Frontal cortex (tissue), 4 donors: ENCODE measurements at places on chromosomes 4 and X.

- DNase-seq = no peak
Observed at GRCh38 chr4:138967313-138967712, 48.3 kb upstream of the NOCT start.

GRCh38 chrX:7680181-7680580 is 162.8 kb upstream of the VCX start:
- no peak for DNase-seq

GRCh38 chr4:991451-992296 is 1.5 kb downstream of the SLC26A1 start:
- no peak for DNase-seq

- no peak for DNase-seq
Observed at GRCh38 chr4:121377076-121377475, 3.7 kb downstream of the QRFPR start.

- DNase-seq = no peak
Observed at GRCh38 chr4:148060264-148061140, 328.6 kb downstream of the ARHGAP10 start.

DNA sequence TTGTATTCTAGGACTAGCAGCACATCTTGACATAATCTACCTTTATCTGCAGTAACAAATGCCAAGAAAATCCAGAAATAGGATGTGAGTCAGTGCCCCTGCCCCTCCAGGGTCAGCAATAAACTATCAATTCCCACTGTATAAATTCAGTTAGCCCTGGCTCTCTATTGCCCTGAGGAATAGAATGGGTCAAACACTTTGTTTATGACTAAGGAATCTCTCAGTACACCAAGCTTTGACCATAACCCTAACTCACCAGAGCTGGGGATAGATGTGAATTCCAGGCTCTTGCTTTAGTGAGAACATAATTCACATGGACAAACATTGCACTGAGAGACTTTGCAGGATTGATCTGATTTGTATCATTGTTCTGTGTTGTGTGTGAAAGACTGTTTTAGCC is 82.3 kb downstream of the CXXC4 start:
- DNase-seq = no peak

DNA sequence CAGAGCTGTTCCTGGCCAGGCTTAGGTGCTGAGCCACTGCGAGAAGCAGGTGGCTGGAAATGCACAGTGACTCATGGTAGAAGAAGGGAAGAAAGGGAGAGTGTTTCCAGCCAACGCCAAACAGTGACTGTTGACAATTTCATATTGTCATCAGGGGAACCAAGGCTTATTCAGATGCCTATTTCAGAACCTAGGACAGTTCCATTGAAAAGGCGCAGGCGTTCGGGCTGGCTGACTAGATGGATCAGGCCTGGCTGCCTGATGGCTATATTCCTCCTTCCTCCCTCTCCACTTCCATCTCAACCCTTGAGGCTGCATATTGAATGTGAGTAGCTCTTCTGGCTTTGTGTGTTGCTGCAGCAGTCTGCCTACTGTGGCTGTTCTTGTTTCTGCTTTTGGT is 73.0 kb upstream of the FRMPD4 start:
- no peak for DNase-seq

DNA sequence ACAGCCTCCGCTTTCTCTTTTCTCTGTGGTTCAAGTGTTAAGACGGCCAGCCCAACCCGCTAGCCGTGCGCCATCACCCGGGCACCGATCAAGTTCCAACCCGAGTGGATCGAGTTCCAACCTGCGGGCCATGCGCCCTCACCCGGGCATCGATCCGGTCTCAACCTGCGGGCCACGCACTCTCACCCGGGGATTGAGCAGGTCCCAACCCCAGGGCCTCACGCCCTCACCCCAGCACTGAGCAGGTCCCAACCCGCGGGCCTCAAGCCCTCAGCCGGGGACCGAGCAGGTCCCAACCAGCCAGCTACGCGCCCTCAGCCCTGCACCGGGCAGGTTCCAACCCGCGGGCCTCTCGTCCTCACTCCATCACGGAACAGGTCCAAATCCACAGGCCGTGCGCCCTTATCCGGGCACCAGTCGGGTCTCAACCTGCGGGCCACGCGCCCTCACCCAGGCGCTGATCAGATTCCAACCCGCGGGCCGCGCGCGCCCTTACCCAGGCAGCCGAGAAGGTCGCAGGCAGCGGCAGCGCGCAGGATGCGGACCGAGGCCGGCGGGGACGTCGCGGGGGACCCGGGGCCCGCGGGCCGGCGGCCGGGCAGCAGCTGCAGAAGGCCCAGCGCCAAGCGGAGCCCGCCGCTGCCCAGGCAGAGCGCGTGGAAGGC is 443 bp downstream of the GPR143 start:
- DNase-seq = no peak

DNA sequence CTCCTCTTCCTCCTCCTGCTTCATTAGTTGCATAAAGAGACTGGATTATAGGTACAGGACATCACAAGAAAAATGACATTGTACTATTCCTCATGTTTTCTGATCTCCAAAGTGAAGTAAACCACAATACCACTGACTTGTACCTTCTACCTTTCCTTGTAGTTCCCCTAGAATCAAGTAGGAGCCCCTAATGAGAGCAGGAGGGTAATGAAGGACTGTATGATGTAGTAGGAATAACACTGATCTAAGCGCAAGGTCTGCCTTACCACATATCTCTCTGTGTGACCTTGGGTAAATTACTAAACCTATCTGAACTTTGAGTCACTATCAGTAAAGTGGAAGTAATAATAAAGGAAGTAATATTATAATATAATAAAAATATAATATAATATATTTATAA is 3.6 kb downstream of the VSIG4 start:
- DNase-seq = no peak

DNA sequence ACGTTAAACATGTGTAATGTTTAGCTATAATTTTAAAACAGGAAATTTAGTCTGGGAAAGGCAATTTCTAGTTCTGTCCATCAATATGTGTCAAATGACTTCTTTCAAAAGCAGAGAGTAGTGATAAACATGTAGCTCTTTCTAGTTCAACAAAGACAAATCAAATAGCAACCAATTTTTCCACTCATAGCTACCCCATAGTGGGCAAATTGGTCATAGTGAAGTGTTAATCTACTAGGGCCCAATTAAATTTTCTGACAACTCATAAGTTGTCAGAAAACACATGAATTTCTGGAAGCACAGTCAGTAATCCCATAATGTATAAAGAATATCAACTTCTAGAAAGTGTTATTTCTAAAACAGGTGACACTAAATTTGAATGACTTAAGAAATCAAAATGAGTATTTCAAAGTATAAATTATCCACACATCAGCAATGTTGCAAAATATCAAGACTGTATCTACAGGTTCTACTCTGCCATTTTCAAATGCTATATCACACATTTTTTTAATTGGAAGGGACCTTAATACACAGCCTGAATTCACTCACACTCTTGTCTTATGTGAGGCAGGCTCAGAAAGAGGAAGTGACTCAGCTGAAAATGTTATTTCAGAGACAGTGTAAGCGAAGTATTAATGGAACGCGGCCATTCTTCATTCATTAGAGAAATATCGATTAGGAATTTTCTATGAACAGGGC is 7.7 kb downstream of the OCIAD2 start:
- no peak for DNase-seq

DNA sequence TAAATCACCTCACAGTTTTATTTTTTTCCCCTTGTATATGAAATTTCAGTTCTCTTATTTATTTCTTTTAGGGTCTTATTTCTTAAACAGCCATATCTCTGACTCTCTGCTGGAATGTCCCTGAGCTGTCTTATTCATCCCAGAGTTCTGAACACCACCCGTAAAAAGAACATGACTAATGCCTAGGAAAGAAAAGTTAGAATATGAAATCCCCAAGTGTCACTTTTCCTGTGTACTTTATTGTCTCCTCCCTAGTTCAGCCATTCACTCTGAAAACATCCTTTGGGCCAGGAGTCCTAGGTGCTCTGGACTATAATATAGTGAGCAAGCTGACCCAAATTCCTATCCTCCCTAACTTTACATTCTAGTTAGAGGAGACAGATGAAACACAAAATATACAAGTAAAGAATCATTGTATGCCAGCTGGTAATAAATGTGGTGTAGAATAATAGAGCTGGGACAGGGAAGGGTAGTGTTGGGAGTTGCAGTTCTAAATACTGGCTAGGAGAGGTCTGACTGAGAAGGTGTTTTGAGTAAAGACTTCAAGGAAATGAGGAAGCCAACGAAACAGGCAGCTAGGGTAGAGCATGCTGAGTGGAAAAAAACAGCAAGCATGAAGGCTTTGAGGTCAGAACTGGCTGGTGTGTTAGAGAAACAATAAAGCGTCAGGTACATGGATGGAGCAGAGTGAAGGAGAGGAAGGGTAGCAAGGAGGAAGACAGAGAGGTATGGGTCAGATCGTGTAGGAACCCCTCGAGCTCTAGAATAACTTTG is 40.6 kb upstream of the FTHL17 start:
- no peak for DNase-seq

GRCh38 chr4:94307231-94307871 is 35.3 kb downstream of the HPGDS start:
- DNase-seq = no peak

- DNase-seq = no peak
Observed at GRCh38 chrX:67673741-67674274, 130.0 kb downstream of the AR start.

- no peak for DNase-seq
Observed at GRCh38 chrX:32804034-32804433, 407.3 kb downstream of the DMD start.

DNA sequence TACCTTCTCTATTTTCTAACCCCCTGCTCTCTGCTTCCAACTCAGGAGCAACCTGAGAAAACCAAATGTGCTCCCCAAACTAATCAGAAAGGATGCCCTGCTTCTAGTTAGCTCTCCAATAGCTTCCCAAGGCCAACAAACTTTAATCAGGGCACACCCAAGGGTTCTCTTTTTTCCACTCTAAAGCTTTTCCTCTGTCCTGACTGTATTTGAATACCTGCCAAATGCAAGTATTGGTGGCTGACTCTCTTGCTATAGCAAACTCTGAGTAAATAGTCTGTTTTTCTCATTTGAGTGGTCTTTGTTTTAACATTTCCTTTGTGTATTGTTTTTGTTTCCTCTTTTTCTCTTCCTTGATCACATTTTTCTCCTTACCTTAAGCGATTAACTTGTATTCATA is 52.5 kb downstream of the GBA3 start:
- no peak for DNase-seq

DNA sequence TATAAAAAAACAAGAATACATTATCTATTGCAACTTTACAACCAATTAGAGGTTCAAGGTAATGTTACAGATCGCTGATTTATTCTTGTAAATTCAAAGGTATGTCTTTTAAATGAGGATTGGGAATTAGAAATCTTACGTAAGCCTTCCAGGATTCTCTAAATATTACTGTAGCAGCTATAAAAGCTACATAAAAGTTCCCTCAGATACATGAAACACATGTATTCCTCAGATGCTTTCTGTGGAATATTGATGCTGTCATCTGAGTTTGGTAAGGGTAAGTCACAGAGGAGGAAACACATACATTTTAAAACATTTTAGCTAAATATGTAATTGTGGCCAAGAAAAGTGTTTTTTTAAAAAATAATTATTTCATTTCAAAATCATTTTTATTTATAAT is 3.4 kb downstream of the AFP start:
- DNase-seq = no peak

- no peak for DNase-seq
Observed at GRCh38 chrX:96861218-96861617, 22.5 kb upstream of the RPA4 start.

GRCh38 chr4:56235011-56235410 is 152.3 kb downstream of the AASDH start:
- no peak for DNase-seq

GRCh38 chr4:25926462-25926861 is 12.4 kb downstream of the SMIM20 start:
- DNase-seq = no peak

DNA sequence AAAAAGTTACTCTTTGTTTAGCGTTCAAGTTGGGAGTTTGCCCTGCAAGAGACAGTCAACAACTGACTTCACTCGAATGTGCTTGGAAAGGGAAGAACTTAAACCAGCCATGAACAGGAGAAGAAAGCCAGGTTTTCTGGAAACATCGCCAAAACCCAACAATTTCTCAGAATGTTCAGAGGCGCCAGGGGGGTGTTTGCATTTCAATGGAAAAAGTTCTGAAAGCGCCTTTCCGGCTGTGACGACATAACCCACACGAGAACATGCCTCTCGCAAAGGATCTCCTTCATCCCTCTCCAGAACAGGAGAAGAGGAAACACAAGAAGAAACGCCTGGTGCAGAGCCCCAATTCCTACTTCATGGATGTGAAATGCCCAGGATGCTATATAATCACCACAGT is 78.1 kb upstream of the ADGRA3 start:
- no peak for DNase-seq

GRCh38 chr4:142480244-142480643 is 365.9 kb downstream of the INPP4B start:
- no peak for DNase-seq

GRCh38 chr4:24795666-24796381 is 451 bp downstream of the SOD3 start:
- no peak for DNase-seq

DNA sequence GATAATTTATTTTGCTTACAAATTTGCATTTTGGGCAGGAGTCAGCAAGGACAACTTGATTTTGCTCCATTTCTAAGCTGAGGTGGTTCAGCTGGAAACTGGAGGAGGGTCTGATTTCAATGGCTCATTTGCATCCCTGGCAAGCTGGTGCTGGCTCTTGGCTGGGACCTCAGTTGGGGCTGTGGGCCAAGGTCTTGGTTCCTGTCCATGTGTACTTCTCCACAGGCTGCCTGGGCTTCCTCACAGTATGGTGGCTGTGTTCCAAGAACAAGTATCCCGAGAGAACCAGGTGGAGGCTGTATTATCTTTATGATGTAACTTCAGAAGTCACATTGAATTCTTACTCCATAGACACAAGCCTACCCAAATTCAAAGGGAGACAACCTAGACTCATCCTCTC is 77.0 kb upstream of the STX18 start:
- no peak for DNase-seq

GRCh38 chr4:102321260-102321995 is 23.9 kb downstream of the SLC39A8 start:
- no peak for DNase-seq

- DNase-seq = no peak
Observed at GRCh38 chr4:148196164-148196563, 246.1 kb downstream of the NR3C2 start.

DNA sequence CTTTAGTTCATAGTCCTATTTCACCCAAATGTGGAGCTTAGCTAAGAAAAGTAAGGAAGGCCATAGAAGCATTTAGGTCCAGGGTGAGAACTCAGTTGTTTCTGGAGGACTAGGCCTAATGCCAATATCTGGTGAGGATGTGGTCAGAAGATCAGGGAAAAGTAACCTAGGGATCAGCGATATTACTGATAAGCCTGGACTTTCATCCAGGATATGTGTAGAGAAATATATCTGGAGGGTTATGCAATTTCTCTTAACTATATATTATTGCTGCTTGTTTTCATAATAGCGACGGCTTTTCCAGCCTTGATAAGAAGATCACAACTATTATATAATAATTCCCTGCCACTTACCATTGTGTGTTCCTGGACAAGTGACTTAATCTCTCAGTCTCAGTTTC is 81.1 kb downstream of the FRAS1 start:
- no peak for DNase-seq
